ENCODE measurements at places on chromosomes 5 and 9. TPM values are rescaled to one million over a fixed set of nuclear protein-coding genes. Genes with fewer than 3 reads are reported as not detected.

Gene CLIC3
- 3.2 TPM for total RNA-seq

DNA sequence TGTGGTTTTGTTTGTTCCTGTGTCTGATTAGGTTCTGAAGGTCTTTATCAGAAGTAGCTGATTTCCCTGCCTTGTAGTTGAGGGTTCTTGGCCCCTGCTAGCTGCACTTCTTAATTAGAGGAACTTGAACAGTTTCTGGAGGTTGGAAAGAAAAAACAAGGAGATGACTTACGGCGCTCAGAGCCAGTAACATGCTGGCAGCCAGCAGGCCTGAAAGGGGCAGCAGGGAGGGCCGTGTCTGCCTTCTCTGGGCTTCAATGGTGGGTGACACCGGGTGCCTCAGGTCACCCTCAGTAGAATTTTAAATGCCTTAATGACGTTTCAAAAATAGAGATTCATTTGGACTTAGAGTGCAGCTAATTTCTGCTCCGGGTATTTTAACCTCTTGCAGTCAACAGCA lies 15.8 kb downstream of the UBE2QL1 start:
- DNase-seq, result no peak

- no peak for DNase-seq
These were observed 64.5 kb upstream of the EQTN start for GRCh38 chr9:27361492-27361891.

Gene RASGRF2
- 1.2 TPM for total RNA-seq

DNA sequence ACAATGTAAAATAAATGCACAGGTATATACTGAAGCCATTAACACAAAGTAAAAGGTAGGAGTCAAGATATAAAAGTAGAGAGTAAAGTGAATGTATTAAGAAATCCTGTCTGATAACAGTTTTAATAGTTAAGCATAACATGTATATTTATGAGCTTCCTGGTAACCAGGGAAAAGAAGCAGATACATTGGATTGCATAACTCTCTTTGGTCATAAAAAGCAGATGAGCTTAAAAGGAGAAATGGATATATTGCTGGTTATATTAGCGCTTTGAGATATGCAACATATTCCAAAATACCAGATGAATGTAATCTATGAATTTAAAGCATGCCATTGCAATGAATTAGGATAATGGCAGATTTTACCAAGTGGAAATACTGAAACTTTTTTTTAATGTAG lies 6.2 kb upstream of the TNFSF8 start:
- DNase-seq, result no peak

Gene C9orf40
- total RNA-seq, result 9.6 TPM

GRCh38 chr9:137488327-137488653 lies 29.2 kb upstream of the NSMF start:
- DNase-seq, result peak; percentile 60

Measured in left colon (tissue), 2 donors.